ENCODE measurements at places on chromosomes 11 and 22.

GRCh38 chr22:20615533-20616450 is 108.4 kb downstream of the MED15 start:
- DNase-seq, result no peak

DNA sequence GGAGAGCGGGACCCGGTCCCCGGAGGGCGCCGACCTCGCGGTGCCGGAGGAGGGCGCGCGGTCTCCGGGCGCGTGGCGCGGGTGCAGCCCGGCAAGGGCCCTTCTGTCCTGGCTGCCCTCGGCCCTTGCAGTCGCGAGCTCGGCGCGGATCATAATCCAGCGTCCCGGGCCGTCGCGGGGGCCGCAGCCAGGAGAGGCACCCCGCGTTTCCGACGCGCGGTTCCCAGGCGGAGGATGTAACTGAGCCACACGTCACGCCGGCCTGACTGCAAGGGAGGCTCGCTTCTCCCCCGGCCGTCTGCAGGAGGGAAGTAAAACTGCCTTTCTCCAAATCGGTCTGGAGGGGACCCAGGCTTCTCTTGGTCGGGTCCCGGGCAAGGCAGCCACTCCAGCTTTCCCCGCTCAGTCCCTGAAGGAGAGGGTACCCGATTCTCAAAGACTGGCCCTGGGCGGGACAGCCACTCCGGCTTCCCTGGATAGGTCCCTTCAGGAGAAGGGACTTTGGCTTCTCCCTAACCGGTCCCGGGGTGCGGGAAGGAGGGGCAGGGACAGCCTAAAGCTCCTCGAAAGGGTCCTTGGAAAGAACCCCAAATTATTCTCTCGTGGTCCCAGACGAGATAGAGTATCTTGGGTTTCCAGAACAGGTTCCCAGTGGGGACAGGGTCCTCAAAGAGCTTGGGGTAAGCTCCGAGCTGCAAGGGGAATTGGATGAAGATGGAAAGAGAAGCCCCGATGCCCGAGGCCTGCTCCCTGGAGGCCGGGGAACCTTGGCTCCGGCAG is 836 bp downstream of the SPON1 start:
- no peak for DNase-seq

DNA sequence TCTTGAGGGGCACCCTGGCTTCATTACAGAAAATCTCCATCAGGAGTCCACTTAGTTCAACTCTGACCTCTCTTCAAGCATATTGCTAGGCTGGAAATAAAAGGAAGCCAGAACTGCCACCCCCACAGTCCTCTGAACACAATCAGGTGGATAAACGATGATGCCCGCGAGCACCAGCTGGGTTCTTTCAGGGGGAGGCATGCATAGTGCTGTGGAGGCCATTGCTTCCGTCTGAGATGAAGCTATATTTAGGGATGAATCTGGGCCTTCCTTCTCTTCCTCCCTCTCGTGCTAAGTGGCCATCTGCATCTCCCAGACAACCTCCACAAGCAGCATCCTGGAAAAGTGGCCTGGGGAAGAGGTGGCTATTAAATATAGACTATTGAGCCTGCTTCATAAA is 3.9 kb upstream of the MICAL2 start:
- DNase-seq, result no peak

DNA sequence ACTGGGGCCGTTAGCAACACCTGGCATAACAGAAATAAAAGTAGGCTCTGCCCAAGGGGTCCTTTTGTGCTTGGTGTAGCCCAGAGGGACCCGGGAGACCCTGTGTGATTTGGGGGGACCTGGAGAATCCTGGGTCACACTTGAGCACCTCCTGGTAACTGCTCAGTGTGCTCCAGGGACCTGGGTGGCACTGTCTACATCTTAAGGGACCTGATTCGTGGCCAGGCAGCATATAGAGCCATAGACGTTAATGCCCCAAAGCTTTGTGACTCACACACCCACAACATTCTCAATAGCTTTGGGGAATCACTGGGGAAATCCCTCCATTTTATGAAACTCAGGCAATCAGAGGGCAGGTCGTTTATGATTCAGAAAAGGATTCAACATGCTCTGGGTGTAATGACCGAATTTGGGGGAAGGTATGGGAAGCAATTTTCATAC is 3.6 kb upstream of the IGF2 start:
- no peak for DNase-seq

DNA sequence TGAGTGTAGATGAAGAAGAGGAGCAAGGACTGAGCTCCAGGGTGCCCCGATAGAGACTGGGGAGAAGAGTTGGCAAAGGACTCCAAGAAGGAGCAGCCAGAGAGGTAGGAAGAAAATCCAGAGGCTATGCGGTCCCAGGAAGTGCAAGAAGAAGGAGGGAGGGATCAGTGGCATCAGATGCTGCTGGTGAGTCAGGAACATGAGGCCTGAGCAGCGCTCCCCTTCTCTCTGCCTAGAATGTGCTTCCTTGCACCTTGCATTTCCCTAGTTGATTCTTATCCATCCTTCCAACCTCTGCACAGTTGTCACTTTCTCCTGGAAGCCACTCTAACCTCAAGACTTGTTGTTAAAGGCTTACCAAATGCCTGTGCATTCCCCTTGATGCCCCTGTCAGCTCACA is 21.3 kb downstream of the KCNC1 start:
- no peak for DNase-seq

All from activated CD8-positive, alpha-beta memory T cell treated with anti-CD3 and anti-CD28 coated beads, Interleukin-2, amount 50 U/mL, for 4 hours (primary cell).